Activated CD4-positive, alpha-beta memory T cell treated with anti-CD3 and anti-CD28 coated beads, Interleukin-2, amount 10 ng/mL, durations not matched to agents 7 days and 5 days (primary cell): ENCODE measurements at places on chromosomes 6 and 20. TPM values are rescaled to one million over a fixed set of nuclear protein-coding genes. Genes with fewer than 3 reads are reported as not detected.

- DNase-seq: no peak
- no peaks in the 10 kb centered on the region for H3K36me3 ChIP-seq
- peaks cover 26% of the 10 kb centered on the region for H3K27me3 ChIP-seq
- H3K4me3 ChIP-seq: peak overlapping the region; percentile 95
- H3K4me1 ChIP-seq: peaks cover 17% of the 10 kb centered on the region
- no peak overlapping the region for H3K27ac ChIP-seq
Observed at GRCh38 chr6:57222743-57223077, 603 bp upstream of the RAB23 start.

- no peaks in the 10 kb centered on the region for H3K27me3 ChIP-seq
- no peak for DNase-seq
- no peaks in the 10 kb centered on the region for H3K36me3 ChIP-seq
- H3K4me1 ChIP-seq: no peaks in the 10 kb centered on the region
- no peak overlapping the region for H3K4me3 ChIP-seq
- no peak overlapping the region for H3K27ac ChIP-seq
Observed at GRCh38 chr20:59735917-59736316, 131.6 kb downstream of the PHACTR3 start.

DNA sequence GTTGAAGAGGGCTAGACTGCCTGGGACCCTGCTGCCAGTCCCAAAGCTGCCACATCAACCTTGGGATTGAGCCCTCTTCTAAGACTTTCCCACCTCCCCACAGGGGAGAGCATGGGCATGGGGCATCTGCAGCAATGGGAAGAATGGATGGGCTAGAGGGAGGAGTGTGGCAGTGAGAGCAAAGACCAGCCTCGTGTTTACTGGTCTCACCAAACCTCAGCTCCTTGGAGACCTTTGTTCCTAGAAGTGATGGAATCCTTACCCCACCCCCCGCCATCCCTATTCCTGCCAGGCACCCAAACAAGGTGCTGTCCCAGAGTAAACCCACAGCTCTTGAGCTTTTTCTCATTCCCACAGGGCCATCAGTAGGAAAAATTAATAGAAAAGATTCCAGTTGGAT is 20.0 kb upstream of the ARMC12 start:
- no peaks in the 10 kb centered on the region for H3K27me3 ChIP-seq
- DNase-seq: no peak
- H3K4me1 ChIP-seq: peaks cover 43% of the 10 kb centered on the region
- no peaks in the 10 kb centered on the region for H3K36me3 ChIP-seq

DNA sequence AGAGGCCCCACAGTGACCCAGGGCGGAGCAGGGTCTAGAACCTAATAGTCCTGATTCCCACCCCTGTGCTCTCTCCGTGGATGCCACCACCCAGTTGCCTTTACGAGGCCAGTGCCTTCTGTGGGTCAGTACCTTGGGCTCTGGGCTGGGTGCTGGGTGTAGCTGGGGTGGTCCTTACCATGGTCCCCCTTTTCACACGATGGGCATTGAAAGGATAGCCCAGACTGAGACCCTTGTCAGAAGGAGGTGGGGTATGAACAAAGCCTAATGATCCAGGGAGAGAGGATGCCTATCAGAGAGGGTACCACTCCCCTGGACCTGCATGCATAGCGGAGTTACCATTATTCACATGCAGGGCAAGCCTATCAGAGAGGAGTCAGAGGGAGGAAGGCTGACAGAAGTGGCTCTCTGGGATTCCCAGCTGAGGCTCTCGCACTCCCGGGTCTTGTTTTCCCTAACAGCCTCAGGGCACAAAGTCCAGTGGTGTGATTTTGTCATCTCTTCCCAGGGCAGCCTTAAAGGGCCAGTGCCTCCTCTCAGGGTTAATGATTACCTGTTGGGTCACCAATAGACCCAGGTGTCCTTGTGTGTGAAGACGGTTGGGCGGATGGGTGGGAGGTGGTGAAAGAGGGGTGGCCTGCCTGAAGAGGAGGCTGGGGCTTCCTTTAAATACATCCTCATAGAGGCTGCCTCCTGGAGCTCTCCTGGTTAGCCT is 36.2 kb downstream of the VEGFA start:
- no peaks in the 10 kb centered on the region for H3K36me3 ChIP-seq
- peaks cover 2% of the 10 kb centered on the region for H3K4me1 ChIP-seq
- no peak for DNase-seq
- H3K4me3 ChIP-seq: no peak overlapping the region

- no peaks in the 10 kb centered on the region for H3K36me3 ChIP-seq
- H3K4me3 ChIP-seq: no peak overlapping the region
- no peak overlapping the region for H3K27ac ChIP-seq
- H3K4me1 ChIP-seq: no peaks in the 10 kb centered on the region
Observed at GRCh38 chr20:48096957-48097890, 311.9 kb upstream of the SULF2 start.

GRCh38 chr6:148118244-148118643 is 224.4 kb upstream of the SASH1 start:
- peaks cover 2% of the 10 kb centered on the region for H3K27me3 ChIP-seq
- H3K4me1 ChIP-seq: no peaks in the 10 kb centered on the region
- H3K27ac ChIP-seq: no peak overlapping the region
- H3K4me3 ChIP-seq: no peak overlapping the region
- no peaks in the 10 kb centered on the region for H3K36me3 ChIP-seq

Gene ZGPAT
- total RNA-seq: 42.8 TPM

- H3K27me3 ChIP-seq: peaks cover 16% of the 10 kb centered on the region
- no peaks in the 10 kb centered on the region for H3K36me3 ChIP-seq
- no peaks in the 10 kb centered on the region for H3K4me1 ChIP-seq
- DNase-seq: no peak
- no peak overlapping the region for H3K27ac ChIP-seq
Observed at GRCh38 chr6:46350714-46351113, 140.5 kb downstream of the RCAN2 start.

Gene TGM3
- total RNA-seq: not detected

Gene BCAS1
- total RNA-seq: not detected

Gene LY6G5C
- 2.6 TPM for total RNA-seq

GRCh38 chr6:5191722-5192121 is 69.0 kb downstream of the LYRM4 start:
- H3K27ac ChIP-seq: no peak overlapping the region
- H3K27me3 ChIP-seq: no peaks in the 10 kb centered on the region
- H3K4me1 ChIP-seq: peaks cover 3% of the 10 kb centered on the region
- no peaks in the 10 kb centered on the region for H3K36me3 ChIP-seq
- no peak for DNase-seq
- H3K4me3 ChIP-seq: no peak overlapping the region

Gene SLC24A3
- total RNA-seq: not detected

Gene C6orf141
- 0.48 TPM for total RNA-seq
